ENCODE measurements at places on chromosomes 7 and 10.

DNA sequence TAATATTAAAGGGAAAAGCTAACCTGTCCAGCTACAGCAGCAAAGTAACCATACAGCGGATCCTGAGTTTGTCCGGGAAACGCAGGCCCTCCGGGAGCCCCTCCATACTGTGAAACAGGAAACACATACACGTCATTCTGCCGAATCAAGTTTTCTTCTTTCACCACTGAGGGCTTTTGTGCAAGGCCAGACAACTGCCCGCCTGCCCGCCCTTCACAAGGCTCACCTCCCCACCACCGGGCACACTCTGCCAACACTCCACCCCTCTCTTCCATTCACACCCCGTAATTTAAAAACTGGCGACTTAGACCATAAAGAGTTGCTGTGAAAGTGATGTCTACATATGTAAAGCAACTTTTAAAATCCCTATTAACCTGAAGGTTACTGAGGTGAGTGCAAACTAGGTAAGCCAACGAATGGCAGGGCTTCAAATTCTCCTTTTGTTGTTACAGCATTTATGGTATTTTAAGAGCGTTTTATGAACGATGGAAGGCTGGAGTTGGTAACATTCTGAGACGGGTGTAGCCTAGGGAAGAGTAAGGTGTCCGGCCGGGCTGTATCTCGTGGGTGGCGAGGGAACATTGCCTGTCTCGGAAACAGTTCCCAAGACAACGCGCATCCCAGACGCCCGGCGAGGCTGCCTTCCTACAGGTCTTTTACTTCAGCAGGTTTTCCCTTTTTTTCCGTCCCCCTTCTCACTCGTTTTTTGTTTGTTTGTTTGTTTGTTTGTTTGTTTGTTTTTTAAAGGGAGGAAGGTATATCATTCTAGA, 817 bp downstream of the SRI start:
- peak; percentile 57 for DNase-seq

GRCh38 chr7:15407910-15408309, 153.9 kb downstream of the AGMO start:
- no peak for DNase-seq

- no peak for DNase-seq
These were observed 94.6 kb downstream of the TACC2 start for GRCh38 chr10:122083478-122084025.

DNA sequence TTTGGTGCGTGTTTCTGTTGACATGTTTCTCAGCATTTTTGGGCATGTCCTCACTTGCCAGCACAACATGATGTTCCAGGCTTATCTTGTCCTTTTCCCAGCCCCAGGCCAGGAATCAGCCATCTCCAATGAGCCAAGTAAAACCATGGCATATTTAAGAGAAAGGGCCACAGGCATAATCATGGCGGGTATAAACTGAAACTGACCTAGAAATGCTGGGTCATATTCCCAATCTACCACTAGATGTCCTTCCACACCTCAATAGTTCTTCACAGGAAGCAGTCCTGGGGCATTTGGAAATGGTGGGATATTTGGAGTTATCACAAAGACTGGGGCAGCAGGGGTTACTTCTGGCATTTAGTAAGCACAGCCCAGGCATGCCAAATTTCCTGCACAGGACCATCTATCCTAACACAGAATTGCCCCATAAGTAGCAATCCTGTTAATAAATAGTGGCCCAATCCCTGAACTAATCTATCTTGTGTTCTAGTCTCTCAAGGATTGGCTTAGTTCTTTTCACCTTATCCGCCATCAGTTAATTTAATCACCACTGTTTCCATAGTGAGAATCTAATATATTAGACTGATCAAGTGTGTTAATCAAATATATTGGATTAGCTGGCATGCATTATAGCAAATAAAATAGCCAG, 101.6 kb downstream of the NPSR1 start:
- DNase-seq, result no peak

GRCh38 chr7:85566095-85566794, 379.4 kb upstream of the SEMA3D start:
- no peak for DNase-seq

DNA sequence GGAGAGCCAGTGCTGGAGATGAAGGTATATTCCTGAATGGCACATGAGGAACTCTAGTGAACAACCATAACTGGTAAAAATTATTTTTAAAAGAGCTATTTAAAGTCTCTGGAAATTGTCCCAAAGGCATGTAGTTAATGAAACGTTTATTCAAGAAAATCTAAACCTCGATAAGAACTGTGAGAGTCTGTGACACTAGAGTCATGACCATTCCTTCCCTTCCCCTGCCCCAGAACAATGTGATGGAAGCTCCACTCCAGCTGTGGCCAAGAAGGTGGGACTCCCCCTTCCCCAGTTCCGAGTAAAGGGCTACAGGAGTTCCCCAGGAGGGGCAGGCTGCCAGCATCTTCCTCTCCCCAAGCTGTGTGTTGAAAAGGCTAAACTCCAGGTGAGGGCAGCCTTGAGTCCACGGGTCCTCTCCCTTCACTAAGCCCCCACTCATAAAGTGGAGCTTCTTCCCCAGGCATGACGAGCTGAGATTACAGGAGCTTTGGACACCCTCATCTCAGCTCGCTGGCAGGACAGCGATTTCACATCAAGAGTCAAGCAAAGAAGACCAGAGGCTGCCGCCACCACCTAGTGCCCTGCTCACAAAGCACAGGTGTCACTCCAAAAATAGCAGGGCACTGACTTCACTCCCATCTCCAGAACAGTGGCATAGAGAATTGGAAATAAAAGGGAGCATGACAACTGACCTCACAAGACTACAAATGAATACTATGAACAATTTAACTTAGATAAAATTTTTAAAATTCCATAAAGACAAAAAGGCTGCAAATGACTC, 68.5 kb downstream of the NHLRC2 start:
- DNase-seq, result no peak

DNA sequence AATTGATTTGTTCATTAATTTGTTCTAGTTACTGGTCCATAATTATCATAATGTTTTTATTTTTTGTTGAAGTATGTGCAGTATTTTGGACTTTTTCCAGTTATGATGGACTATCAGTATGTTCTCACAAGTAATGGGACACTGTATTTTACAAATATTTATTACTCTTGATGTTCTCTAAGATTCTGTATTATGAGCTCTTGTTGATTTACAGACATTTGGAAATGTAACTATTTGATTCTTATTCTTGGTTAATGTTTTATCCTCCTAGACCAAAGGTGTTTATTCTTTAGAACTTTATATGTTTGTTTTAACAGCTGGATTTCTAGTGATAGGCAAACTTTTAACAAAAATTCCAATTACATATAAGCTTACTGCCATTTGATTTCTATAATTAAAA, 200.6 kb downstream of the SDK1 start:
- DNase-seq, result no peak

GRCh38 chr7:50640779-50641178, 75.6 kb upstream of the DDC start:
- DNase-seq, result no peak

- DNase-seq, result no peak
These were observed 20.4 kb downstream of the TECPR1 start for GRCh38 chr7:98231493-98232262.

- no peak for DNase-seq
These were observed 665.4 kb downstream of the AUTS2 start for GRCh38 chr7:70263471-70264255.
